ENCODE measurements at places on chromosomes 12 and 14.

GRCh38 chr14:75138492-75138891 lies 11.6 kb upstream of the NEK9 start:
- no peak for DNase-seq

DNA sequence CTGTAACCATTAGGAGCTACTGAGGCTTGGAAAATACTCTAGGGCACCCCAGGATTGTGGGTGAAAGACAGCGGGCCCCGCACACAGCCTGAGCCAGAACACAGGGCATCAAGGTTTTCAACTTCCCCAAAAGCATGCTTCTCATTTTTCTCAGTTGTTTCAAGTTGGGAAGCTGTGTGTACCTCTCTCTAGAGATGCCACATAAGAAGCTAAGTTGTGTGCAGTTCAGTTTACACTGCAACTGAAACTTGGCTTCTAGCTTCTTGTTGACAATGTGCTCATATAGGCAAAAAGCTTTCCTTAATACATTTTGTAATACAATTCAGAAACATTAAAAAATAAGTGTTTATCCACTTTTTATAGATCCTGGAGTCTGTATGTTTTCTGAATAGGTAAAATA lies 88.1 kb upstream of the PTPRR start:
- DNase-seq: no peak

DNA sequence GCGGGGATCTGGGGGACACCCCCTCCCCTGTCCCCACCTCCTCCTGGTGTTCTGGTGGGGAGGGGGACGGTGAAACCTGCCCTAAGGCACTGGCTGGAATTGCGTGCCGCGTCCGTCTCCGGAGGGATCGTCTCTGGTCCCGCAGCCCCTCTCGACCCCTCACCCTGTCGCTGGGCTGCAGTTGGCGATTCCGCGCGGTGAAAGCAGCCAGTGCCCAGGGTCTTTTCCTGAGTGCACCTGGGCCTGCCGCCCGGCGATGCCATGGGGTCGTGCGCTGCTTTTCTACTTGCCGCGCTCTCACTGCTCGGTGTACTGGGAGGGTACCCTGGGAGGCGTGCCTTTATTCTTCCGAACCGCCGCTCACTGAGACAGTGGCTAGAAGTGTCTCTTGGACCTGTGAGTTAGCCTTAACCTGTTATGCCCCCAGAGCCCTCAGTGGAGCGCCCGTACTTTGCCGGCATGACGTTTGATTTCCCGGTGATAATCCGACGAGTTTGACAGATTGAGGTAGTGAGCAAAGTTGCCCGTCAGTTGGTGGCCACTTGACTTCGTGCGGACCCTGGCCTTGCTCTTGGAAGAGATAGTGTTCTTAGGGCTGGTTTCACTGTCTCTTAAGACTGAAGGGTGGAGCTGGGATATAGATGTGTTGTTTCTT lies 788 bp downstream of the SFSWAP start:
- DNase-seq: no peak

GRCh38 chr12:51323317-51323960 lies 535 bp downstream of the BIN2 start:
- DNase-seq: no peak

GRCh38 chr14:72615451-72616121 lies 278.3 kb downstream of the DPF3 start:
- DNase-seq: no peak

DNA sequence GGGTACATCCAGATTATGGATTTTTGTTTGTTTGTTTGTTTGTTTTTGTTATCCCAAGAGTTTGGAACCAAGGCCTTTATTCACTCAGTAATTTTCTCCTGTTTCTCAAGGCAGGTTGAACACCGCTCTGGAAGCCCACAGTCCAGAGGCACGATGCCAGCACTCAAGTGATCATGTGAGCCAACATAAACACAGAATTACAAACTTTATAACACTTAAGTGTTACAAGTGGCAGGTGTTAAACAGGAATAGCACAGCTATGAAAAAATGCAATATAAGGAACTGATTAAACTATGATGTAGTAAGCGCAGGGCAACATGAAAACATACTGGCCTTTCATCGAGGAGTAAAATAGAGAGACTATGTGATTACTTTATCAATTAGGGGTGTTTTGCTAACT lies 1885.8 kb upstream of the SEL1L start:
- peak; percentile 70 for DNase-seq

DNA sequence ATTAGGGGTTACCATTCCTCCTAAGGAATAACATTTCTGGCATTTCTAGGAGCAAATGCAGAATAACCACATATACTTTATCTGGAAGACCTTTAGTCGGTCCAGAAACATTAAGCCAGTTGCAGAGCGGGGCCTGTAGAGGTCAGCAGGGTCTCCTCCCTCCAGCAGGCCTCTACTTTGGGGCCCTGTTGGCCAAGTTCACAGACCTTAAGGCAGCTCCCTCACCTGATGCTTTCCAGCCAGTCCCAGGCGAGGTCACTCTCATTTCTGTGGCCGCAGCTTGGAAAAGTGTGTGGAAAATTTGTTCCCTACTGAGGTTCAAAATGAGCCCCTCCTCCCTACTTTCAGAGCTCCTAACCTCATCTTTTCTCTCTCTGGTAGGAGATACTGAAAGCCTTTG lies 74.1 kb downstream of the ESR2 start:
- no peak for DNase-seq

DNA sequence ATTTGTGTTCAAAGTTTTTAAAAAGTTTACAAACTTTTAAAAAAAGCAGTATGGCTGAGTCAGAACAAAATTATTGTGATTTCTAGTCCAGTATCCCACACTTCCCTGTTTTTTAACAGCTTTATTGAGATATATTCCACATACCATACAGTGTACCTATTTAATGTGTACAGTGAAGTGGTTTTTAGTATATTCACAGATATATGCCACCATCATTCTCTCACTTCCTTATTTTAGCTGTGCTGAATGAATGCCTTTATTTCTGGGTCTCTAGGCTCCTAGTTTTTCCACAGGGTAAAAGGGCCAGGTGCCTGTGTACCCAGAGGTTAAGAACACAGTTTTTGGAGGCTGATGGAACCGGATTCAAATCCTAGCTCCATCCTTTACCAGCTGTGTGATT lies 58.9 kb upstream of the SRSF5 start:
- DNase-seq: no peak

DNA sequence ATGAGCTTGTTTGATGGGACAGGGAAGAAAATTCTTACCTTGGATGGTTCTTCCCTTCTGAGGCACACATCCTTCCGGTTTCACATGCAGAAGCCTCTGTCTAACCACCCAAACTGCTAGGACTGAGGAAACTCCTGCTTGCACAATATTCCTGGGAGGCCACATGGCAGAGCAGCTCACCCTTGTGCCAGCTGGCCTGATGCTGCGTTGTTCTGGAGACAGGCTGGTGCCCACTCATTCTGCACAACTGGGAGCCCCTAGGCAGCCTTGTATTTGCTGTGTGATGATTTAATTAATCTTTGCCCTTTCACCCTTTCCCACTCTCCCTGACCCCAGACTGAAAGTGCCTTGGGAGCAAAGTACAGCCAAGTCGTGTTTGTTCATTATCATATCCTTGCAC lies 130.8 kb downstream of the RTN1 start:
- no peak for DNase-seq

DNA sequence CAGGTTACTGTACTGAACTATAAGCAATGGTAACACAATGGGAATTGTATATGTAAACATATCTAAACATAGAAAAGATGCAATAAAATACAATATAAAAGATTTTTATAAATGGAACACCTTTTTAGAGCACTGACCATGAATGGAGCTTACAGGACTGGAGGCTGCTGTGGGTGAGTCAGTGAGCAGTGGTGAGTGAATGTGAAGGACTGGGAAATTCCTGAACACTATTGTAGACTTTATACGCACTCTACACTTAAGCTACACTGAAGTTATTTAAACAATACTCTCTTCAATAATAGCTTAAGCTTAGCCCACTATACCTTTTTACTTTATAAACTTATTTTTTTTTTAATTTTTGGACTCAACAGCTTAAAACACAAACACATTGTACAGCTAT lies 313.5 kb downstream of the KCNC2 start:
- DNase-seq: no peak

DNA sequence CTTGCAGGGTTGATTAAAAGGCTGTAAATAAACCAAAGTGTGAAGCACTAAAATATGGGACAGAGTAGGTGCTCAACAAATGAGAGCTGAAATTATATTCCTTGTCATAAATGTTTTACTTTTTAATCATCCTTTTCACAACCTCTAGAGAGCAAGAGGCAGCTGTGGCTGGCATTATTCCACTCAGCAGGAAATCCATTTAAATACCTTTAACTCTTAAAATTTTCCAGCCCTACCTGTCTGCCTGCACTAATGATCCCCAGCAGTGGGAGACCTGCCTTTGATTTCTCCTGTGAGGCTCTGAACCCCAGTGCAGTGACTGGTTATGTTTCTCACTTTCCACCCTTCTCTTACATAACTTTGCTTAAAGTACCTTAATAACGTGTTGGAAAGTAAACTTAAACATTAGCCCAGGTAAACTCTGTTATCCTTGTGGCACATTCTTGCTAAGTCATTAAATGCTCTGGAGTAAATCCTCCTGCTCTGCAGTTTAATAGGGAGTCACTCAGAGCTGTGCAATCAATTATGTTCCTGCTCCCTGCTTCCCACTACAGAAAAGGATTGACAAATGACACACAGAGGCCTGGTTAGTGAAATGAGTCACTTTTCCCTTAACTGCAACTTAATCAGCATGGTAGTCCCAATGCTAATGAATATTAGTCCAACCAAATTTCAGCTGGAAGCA lies 755.7 kb upstream of the USP15 start:
- DNase-seq: no peak

- no peak for DNase-seq
Measured at GRCh38 chr14:24674204-24674970, 40.4 kb upstream of the GZMB start.

- no peak for DNase-seq
Measured at GRCh38 chr12:110578694-110579534, 4.2 kb downstream of the PPTC7 start.

GRCh38 chr12:120455302-120455701 lies 9.1 kb downstream of the GATC start:
- no peak for DNase-seq

DNA sequence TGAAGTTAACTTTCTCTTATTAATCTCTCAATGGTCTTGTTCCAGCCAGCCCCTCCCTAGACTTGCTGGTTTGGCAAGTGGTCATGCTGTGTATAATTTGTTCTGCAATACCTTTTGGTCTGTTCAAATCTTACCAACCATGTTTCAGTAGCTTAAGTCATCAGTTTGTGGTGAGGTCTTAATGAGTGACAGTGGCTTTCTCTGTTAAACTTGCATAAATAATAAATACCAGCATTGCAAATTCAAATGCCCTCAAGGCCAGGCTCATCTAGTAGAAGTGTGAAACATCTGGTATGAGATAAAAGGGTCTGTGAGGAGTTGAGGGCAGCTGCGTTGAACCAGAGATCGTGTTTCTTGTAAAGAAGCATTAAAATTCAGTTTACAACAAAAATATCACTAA lies 319.5 kb downstream of the TMEM117 start:
- DNase-seq: no peak

DNA sequence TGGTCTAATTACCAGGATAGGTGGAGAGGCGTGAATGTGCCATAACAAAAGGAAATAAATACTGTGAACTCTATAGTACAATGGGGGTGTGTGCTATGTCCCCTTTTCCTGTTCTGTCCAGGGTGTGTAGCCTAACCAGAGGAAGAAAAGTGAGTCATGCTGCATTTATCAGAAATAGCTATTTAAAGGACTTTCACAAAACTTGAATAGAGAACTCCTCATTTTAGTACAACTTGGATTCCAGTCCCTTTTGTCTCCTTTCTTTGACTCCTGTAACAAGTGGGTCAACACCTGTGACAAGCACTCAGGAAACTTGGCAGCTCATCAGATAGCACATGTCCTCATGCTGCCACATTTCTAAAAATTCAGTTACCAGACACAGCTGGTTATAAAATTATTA lies 123.4 kb downstream of the CCDC91 start:
- no peak for DNase-seq

GRCh38 chr12:2137711-2138110 lies 84.9 kb downstream of the CACNA1C start:
- no peak for DNase-seq

DNA sequence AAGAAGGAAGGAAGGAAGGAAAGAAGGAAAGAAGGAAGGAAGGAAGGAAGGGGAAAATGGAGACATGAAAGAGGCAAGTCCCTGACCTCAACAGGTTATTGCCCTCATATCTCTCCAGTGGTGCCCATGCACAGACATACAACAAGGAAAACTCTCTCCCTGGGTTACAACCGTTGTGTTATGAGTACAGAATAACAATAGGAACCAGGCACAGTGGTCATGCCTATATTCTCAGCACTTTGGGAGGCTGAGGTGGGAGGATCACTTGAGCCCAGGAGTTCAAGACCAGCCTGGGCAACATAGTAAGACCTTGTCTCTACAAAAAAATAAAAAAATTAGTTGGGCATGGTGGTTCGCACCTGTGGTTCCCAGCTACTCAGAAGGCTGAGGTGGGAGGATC lies 139.4 kb upstream of the HMGA2 start:
- no peak for DNase-seq

GRCh38 chr12:115802767-115803166 lies 474.7 kb downstream of the MED13L start:
- DNase-seq: no peak

DNA sequence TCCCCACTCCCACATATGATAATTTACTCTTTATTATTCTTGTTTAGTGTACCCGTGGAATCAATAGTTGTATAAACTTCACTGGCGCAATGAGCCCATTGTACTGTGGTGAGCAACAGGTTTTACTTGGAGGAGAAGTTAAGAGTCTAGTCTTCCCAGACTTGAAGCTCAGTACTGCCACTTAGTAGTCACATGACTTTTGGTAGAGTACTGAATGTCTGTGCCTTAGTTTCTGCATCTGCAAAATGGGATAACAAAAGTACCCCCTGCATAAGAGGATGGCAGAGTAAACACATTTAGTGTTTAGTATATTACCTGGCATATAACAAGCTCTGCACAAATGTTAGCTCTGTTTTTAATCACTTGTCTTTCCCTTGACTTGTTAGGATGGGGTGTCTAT lies 375.5 kb downstream of the VRK1 start:
- DNase-seq: no peak

- no peak for DNase-seq
Measured at GRCh38 chr14:20409226-20409625, 4.1 kb downstream of the TEP1 start.

DNA sequence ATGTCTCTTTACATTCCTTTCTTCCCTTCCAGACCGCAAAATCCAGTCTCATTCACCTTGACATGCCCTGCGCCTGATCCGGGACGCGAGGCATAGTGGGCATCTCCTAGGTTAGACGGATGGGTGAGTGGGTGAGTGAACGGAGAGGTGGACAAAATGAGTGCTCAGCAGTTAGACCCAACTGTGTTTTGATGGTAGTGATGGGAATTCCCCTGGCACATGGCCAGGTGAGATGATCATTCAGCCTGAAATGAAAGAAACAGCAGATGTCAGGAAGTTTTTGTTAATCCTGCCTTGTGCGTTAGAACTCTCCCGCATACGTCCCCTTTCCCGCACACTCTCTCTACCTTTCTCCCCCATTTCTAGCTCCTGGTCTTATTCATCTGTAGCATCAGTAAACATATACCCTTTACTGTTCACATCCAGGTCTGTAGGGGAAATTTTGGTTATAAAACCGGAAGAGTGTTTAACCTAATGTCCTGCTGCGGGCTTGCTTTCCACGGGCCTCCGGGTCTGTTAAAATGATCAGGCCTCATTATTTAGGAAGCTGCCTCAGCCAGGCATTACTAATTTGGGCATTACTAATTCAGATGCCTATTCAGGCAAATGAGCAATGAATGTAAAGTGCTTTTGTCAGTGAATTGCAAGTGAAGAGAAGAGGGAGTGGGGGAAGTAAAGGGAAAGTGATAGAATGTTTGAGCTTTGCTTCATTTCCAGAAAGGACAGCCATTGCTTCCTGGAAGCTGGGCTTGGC lies 172.8 kb downstream of the ETV6 start:
- no peak for DNase-seq

Data from NCI-H510A (cell line).